ENCODE measurements at places on chromosomes 16 and 17.

DNA sequence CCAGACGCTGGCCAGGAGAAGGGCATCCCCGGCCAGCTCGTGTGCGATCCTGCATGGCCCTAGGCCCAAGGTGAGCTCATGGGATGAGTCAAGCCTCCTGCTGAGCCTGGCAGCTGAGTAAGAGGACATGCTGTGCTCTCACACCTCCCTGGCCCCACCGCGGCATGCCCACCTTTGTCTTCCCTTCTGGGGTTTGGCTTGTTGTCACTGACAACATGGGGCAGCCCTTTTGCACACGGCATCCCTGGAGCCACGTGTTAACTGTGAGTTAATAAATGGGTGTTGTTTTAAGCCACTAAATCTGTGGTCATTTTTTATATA, 8.9 kb upstream of the TNS4 start:
- no peak for DNase-seq

DNA sequence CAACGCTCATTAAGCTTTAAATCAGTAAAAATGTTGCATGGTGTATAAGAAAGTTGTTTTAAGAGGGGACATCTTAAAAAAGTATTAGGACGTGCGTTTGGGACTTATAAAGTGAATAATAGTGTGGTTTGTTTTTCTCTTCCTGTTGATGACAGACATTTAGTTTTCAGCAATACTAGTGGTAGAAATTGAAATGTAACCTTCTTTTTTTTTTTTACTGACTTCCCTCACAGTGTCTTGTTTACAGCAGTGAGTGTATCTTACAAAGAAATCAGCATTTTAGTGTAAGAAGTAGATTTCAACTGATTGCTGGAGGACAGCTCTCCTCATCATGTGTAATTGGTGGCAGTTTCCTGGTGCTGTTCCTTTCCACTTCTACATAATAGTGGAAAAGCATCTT, 39.6 kb downstream of the CYLD start:
- no peak for DNase-seq

DNA sequence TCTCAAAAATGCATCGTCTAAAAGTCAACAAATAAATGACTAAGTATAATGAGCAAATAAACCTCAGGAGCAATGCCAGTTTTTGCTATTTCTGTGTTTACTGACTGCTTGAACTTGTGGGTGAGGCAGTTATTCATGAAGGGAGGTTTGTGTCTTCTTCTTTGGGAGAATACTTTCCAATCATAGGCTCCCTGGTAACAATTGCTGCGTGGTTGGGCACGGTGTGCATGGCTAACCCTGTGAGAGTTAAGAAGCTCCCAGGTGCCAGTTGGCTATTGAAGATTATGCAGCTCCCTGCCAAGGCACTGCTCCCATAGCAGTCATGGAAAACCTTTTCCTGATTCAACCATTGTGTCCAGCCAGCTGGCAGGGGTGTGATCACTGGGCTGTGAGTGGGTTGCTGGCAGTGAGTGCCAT, 775.9 kb upstream of the GOT2 start:
- DNase-seq: no peak

GRCh38 chr16:86033016-86033474, 134.1 kb downstream of the IRF8 start:
- DNase-seq: no peak

GRCh38 chr16:11235703-11235991, 20.4 kb downstream of the SOCS1 start:
- DNase-seq: no peak

DNA sequence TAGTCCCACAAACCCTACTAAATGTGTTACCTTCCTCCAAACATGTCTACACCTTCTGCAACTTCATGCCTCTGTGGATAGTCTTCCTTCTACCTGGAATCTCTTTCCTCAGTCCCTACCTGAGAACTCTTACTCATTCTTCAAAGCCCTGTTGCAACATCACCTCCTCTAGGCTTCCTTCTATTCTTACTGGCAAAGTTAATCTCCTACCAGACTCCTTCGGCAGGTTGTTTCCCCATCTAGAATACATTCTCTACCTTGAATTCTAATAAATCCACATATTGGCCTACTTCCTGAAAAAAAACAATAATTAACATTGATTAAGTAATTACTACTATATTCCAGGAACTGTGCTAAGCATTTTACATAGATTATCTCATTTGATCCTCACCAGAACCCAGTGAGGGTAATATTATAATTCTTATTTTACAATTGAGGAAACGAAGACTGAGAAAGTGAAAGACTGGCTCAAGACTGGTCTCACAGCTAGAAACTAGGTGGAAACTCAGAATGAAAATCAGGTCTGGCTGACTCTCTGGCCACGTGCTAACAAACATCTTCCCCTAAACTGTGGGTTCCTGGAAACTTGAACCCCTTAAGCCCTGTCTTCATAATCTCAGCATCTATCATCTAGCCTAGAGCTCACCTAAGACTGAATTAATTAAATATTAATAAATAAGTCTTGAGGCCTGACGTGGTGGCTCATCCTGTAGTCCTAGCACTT, 4.6 kb upstream of the STAT3 start:
- no peak for DNase-seq

- no peak for DNase-seq
Measured at GRCh38 chr17:57594767-57595166, 150.3 kb downstream of the CCDC182 start.

DNA sequence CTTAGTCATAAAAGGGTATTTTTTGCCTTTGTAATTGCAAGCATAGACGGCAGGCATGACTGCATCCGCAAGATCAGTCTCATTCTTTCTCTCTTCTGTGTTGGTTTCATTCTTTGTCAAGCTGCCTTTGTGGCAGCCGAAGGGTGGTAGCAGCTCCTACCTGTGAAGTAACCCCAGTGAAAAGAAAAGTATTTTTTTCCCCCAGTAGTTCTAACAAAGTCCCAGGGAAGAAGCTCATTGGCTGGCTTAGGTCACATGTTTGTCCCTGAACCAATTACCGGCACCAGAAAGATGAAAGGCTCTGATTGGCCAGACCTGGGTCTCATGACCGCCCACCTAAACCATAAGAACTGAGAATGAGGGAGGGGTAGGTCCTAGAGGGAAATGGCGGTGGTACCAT, 110.7 kb downstream of the RAP1GAP2 start:
- no peak for DNase-seq

GRCh38 chr17:31744511-31744951, 114.5 kb downstream of the COPRS start:
- DNase-seq: no peak

DNA sequence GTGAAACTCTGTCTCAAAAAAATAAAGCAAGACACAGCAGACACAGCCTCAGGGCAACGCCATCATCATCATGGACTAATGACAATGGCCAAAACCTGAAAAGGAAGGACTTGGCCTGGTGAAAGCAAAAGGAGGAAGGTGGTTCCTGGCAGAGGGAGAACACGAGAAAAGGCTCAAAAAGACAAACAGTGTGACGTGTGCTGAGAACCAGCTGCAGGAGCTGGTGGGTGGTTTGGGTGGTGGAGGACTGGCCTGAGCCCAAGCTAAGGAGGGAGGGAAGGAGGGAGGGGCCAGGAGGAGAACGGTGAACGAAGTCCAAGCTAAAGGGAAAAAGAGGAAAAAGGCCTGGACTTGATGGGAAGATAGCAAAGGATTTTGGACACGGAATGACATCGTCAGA, 85.1 kb downstream of the SLC39A11 start:
- DNase-seq: no peak

DNA sequence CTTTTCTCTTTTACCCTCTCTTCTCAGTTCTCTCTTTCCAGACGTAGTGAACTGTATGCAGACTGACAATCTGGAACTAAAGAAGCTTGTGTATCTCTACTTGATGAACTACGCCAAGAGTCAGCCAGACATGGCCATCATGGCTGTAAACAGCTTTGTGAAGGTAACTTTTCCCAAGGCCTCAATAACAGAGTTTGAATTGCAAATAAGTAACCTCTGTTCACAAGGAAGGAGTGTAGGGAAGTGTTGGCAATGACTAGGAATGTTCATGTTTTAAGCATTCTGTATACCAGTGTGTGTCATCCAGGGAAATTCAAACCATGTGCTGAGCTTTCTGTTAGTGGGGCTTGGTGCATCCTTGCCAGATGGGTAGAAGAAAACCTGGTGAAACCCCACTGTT, 18.6 kb downstream of the AP2B1 start:
- no peak for DNase-seq

DNA sequence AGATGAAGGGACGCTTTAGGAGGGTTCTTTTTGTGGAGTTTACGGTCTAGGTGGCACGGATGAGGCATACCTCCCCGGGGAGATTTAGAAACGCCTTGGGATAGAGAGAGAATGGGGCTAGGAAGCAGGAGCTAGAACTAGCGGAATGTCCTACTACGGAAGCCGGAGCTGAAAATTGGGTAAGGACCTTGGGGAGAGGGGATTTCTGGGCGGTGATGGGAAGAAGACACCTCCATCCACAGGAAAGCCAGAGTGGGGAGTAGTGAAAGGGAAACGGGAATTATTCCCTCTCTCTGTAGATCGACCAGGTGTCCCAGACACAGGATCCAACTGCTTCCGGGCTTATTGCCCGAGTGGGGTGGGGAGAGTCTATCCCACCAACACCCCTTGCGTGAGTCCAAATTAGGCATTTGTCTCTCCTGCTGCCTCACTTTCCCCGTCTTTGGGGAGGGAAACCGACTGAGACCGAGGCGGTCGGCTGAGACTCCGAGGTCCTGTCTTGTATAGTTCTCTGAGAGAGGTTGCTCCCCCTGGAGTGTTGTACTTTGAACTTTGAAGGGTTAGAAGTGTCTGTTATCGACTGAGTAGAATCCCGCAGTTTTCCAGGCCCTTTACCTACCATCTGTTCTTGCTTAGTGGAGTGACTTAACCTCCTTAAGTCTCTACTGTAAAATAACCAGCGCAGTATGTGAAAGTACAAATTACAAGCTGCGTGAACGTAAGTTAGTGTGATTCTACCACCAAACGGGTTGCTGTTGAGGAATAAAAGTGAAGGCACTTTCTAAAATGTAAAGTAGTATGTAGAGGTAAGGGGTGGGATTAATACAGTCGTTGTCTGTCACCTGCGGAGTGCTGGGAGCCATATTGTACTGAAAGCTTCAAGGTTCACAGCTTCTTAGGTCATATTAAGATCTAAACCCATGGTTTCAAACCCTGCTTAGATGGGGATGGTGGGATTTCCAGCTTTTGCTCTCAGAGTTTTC, 1.0 kb downstream of the RSPRY1 start:
- DNase-seq: peak; percentile 73

DNA sequence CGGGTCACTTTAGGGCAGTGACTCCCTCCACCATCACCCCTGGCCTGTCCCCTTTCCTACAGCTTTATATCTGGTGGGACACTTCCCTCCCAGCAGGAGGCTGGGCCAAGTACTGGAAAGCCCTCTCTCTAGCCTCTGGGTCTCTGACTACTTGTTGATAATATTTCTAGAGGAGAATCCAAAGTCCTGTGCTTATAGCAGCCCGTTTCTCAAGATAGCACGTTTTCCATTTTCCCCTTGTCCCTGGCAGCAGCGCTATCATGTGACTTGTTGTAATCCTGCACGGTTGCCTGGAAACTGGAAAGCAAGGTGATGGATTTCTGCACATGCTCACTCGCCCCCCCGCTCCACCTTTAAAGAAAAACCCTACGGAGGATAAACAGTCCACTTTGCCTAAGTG, 3.3 kb upstream of the AXIN2 start:
- DNase-seq: peak; percentile 82

DNA sequence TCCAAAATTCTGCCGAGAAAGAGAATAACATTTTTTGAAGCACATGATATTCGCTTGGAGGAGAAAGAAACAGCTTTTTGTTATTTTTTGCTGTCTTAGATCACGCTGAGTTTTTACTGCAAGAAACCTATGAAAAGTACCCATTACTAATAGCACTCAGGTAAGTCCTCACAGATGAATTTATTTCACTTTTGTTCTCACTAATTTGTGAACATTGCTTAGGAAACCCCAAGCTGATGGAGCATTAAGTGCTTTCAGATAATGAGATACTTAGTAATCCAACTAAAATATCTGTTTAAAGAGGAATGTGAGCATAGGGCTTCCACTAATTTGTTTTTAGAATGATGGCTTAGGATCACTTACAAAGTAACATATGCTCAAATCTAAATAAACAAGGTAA, 45.7 kb downstream of the MYO1D start:
- no peak for DNase-seq

GRCh38 chr17:28227316-28228108, 91.5 kb upstream of the TMEM97 start:
- no peak for DNase-seq

GRCh38 chr17:53270936-53271335, 551.8 kb upstream of the KIF2B start:
- DNase-seq: no peak

DNA sequence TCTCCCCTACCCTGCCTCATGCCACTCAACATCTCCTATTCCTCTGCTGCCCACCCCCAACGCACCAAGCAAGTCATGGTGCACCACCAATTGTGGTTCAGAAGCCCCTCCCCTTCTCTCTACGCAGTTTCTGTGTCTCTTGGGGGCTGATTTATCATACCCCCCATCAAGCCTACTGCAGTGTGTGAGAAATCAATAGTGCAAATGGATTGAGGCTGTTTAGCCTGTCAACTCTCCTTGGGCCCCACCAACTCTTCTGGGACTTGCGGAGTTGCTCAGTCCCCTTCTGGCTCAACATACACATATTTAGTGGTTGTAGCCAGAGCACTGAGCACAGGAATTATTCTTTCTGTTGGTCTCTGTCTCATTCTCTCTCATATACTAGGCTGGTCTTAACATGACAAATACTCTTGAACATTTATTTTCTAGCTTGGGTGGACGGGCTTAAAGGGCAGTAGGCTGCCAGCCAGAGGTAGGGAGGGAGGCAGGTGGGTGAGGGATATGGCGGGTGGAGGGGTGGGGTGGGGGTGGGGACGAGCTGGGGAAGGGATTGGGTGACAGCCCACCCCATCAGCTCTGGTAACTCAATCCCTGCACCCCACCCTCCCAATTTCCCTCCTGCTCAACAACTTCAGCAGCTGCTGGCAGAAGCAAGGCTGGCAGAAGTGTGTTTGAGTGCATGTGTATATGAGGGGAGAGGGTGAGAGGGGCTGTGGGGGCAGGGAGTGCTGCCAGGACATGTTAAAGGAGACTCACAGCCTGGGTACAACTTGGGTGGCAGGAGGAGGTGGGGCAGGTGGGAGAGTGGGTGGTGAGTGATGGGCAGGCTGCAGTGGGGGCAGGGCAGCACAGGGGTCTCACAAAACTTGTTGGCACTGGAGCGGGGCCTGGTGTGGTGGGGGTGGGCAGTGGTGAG, 4.9 kb downstream of the RARA start:
- peak; percentile 96 for DNase-seq

DNA sequence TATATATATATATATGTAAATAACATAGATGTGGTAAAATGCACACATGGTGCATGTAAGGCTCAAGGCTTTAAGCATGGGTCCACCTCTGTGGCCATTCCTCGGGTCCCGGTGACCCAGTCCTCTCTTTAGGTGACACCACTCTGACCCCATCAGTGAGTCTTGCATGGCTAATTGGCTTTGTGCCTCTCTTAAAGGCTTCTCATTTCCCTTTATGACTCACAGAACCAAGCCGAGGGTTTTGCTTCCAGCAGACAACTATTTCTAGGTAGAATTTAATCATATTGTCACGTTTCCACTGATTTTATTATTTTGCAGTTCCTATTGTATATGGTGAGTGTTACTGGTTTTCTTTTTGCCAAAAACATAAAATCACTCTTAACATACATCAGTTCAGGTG, 59.7 kb downstream of the PLCG2 start:
- DNase-seq: no peak

Data from NCI-H524 (cell line).